ELF-1 (cell line): ENCODE measurements at places on chromosomes 16 and 17.

- DNase-seq, result no peak
Measured at GRCh38 chr16:85124636-85125346, 12.5 kb upstream of the CIBAR2 start.

DNA sequence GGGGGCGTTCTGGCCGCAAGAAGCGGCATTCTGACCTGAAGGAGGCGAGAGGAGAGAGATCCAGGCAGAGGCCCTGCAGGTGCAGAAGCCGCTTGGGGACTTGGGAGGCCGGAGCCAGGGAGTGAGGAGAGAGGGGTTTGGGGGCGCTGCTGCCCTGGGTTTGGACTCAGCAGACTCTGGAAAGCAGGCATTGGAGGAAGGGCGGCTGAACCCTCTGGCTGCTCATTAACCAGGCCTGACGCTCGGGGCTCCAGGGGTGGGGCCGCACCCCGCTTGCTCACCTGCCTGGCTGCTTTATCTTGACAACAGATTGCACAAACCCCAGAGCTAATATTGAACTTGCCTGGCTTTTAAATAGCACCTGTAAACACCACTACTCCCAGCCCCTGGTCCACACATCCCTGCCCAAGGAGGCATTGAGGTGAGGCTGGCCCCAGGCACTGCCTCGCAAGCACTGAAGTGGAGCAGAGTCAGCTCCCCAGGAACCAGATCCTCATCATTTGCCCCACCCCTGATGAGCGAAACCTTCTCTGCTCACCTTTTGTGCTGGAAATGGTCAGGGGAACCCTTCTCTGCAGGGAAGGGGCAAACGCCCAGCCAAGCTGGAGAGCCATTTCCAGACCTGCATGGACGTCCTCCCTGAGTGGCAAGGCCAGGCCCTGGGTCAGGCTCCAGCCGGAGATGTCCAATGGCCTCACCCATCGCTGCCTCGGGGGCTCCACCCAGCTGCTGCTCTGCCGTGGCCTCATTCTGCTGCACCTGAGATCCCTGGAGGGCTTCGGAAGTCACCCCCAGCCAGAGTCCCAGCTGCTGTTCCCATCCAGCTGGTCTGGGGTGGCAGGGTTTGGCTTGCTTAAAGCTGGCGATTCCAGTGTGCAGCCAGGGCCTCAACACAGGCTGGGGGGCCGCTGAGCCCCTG lies 190.2 kb upstream of the GSE1 start:
- no peak for DNase-seq

DNA sequence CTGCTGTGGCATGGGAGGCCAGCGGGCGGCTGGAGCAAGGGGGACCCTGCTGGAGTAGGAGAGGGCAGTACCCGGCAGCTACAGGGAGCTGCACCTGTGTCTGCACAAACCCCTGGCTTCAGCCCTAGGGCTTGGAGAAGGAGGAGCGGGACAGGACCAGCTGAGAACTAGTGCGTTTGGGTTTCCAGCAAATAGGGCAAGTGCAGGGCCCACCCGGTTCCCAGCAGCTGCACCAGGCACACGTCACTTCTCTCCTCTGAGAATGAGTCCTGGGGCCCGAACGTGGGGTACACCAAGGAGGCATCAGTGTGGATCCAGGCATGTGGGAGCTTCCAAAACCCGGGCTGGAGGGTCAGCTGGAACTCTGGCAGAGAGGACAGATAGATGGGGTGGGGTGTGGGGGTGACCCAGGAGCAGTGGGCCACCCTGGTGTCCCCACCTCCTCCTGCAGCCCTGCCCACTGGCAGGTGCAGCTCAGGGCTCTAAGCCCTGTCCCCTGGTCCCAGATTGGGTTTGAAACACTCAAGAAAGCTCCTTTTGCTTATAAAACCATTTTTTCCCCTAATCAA lies 5.6 kb downstream of the C16orf89 start:
- DNase-seq, result no peak

GRCh38 chr17:52237151-52237550 lies 78.6 kb upstream of the CA10 start:
- no peak for DNase-seq

- no peak for DNase-seq
Measured at GRCh38 chr17:64378890-64379354, 11.7 kb downstream of the PECAM1 start.

DNA sequence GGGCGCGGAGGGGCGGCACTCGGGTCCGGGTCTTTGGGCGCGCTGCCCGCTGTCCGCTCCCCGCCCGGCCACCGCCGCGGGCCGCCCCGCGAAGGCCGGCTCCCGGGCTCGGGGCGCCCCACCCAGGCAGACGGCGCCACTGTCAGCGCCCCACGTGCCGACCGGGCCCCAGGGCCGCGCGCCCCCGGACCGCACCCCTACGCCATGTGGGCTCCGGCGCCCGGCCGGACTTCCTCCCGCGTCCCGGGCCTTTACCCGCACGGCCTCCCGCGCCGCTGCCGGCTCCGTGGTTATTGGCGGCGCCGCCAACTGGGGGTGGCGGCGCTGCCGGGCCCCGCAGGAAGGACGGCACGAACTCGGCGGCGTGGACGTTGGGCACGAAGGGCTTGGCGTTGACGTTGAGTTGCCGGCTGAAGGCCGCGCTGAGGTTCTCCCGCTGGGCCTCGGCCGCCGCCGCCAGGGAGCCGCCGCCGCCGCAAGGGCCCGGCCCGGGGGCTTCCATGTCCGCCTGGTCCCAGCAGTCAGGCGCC lies 577 bp downstream of the GSPT1 start:
- DNase-seq, result peak; percentile 23

- DNase-seq, result no peak
Measured at GRCh38 chr17:2962729-2963128, 100.7 kb downstream of the OR1D5 start.

GRCh38 chr16:76176153-76176552 lies 101.0 kb upstream of the CNTNAP4 start:
- no peak for DNase-seq

DNA sequence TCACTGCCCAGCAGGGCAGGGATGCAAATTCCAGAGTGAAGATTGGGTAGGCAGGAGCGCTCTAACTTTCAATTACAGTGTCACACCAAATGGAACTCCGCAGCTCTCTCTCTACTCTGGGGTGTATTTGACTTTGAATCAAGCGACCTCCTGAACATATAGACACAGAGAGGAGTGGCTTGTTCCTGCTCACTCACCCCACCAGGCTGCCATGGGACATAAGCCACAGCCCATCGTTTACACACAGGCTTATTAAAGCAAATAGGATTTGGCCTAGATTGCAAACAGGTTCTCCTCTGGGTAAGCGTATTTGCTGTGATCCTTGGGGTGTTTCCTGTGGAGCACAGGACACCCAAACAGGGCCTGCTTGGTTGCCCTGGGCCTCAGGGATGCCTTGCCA lies 281.6 kb upstream of the CCL2 start:
- DNase-seq, result no peak

- DNase-seq, result peak; percentile 91
Measured at GRCh38 chr17:42067371-42068091, 17.1 kb upstream of the C17orf113 start.

DNA sequence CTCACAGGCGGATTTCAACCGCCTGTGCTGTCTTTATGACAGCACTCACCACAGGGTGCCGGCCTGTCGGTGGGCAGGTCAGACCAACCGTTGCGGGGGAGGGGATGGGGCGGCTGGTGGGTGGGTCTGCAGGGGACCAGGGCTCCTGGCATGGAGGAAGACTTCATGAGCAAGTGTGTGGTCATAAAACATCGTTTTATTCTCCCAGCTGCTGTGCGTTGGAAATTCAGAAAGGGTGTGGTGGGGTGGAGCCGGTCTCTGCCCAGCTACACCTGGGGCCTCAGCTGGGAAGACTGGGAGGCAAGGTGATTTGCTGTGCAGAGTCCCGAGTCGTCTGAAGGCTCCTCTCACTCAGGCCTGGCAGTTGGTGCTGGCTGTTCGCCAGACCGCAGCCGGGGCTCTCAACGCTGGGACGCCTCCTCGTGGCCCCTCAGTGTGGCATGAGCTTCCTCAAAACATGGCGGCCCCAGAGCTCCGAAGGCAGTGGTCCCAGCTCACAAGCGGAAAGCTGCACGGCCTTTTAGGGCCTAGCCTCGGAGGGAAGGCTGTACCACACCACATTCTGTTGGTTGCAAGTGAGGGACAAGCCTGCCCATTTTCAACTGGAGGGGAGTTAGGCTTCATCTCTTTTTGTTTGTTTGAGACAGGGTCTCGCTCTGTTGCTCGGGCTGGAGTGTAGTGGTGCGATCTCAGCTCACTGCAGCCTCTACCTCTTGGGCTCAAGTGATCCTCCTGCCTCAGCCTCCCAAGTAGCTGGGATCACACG lies 45.8 kb upstream of the GSE1 start:
- peak; percentile 79 for DNase-seq

GRCh38 chr17:80717720-80718083 lies 173.1 kb downstream of the RPTOR start:
- DNase-seq, result no peak

DNA sequence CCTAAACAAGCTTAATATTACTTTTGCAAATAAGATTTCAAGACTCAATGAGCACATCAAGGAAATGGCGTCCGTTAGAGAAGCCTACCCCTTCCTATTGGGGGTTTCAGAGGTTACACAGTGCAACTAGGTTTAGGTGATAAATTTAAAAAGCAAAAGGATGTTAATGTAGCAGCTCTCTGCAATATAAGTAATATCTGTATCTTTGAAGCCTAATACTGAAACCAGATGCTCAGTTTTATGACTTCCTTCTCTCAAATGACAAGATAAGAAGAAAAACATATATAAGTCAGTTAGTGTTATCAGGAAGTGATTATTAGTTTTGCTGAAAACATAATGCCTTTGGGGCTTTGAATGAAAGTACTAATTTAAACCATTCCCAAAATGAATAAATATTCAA lies 54.3 kb upstream of the MED13 start:
- no peak for DNase-seq

DNA sequence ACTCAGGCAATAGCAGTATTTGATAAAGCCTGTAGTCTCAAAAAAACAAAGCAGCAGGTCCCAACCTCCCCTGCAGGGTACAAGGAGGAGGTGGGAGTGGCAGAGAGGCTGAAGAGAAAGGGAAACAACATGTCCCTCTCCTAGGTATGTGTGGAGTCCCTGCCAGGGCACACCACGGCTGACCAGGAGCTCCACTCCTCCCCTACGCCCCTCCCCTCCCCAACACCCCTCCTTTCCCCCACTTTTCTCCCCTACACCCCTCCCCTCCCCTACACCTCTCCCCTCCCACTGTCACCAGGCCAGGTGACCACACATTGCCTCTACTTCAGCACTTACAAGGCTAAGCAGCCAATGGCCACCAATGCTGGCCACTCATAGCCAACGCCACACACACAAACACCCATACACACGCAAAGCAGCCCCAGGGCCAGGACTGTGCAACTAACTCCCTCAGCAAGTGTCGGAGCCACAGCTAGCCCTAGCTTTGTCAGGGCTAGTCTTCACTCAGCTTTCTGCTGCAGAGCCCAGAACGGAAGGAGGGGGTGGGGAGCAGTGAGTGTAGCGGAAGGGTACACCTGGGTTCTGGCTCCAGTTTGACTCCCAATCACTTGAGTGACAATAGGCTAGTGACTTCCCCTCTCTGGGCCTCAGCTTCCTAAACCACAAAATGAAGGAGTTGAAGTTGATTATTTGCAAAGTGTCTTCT lies 8.2 kb downstream of the CAVIN1 start:
- no peak for DNase-seq

DNA sequence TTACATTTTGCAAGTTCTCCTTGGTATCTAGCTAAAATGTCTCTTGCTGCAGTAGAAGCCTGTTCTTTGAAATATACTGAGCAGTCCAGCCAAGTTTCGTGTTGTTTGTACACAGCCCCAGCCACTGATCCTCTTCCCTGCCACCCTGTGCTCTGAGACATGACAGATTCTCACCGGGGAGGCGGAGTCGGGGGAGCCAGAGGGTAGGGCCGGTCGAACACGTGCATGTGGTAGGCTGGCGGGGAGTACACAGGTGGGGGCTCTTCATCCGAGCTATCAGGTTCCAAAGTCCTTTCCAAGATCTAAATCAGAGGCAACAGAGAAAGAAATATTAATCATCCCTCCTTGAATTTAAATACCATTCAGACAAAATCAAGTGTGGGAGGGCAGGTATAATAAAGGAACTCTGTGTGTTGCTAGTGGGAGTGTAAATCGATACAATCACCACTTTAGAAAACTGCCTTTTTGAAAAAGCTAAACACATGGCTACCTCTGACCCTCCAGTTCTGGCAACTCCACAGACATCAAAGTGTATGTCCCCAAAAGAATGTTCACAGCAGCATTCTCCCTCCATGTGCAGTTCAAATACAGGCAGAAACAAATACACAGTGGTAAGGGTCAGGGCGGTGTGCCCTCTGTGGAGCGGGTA lies 29.7 kb upstream of the MRPS23 start:
- no peak for DNase-seq

DNA sequence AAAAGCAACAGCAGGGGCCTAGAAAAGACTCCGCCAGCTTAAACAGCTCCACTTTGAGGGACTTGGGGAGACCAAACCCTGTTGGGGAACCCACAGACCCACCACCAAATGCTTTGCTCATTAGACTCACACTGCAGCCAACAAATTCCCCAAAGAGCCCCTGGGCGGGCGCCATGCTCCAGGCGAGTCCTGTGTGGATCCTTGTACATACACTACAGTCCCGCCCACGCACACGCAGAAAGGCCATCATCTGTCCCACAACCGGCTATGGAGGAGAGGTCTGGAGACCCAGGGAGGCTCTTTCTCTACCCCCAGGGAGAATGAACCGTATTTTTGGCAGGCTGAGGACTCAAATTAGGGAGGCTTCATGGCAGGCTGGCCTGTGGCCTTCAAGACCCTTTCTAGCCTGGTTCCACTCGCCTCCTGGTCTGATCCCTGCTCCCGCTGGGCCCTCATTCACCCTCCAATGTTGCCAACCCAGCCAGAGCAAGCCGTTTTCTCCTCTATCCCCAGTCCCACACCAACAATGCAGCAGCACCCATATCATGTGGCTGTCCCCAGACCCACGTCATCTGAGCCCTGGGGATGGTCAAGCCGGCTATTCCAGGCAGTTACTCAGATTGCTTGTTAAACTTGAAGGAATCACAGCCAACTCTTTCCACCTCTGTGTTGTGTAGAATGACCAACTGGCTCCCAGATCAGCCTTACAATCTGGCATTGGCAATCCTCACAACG lies 27.2 kb downstream of the ZNF423 start:
- no peak for DNase-seq

DNA sequence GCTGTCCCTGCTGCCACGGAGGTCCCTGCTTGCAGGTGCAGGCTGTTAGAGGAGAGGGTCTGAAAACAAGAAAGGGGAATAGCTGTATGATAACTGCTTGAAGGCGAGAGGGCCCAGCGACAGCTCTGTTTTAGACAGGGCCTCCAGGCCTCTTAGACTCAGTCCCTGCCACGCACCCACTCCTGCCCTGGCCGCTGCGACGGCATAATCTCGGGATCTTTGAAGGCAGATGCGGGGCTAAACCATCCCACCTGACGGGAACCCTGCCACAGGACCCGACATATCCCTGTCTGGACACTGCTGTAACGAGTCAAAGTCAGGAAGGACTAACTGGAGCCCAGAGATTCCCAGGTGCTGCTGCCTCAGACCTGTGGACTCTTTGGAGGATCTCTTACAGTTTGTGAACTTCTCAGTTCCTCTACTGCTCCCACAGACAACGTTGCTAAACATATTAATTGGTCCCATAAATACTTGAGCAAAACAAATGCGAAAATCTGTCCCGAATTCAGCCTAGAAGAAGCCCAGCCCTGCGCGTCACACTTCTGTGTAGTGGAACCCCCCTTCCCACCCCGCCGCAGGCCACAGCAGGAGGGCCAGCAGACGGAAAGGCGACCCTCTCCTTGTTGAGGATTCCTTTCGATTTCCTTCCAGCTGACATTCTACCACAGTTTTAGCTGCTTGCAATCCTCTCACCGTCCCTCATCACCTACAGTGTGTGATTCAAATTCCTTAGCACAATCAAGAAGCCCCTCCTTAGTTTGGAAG lies 998 bp upstream of the TMEM11 start:
- peak; percentile 68 for DNase-seq
